ENCODE measurements at places on chromosomes 4 and X.

DNA sequence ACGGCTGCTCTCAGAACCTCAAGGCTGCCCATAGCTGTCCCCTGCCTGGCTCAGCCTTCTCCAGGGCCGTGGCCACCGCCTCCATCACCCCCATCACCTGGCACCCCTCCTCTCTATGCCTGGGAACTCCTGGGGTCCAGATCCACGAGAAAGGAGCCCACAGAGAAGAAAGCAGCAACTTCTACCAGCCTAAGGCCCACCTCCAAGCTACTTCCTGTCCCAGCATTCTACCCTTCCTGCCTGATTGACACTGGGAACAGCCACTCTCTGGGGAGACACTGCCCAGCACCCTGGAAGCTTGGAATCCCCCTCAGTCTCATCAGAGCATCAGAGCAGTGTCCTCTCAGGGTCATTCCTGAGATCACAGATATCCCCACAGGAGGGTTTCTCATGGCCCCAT is 36.9 kb upstream of the PROM1 start:
- no peak for DNase-seq

- no peak for DNase-seq
These were observed 22.8 kb upstream of the EIF4E start for GRCh38 chr4:98951710-98952109.

DNA sequence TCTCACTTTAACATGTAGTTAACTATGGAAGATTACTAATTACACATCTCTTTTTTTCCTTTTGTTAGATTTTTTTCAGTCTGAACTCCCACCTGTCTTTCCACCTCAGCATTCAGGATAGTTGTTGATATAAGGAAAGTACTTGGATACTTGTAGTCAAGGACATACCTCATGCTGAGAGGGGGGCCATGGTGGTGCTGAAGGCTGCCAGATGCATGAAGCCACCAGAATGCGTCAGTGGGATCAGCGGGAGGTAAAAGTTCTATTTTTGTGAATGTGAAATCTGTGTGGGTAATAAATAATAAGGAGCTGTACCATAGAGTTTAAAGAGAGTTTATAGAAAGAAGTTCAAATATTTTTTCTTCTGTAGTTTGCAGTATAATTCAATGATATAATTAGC is 13.1 kb upstream of the NDST4 start:
- DNase-seq: no peak

DNA sequence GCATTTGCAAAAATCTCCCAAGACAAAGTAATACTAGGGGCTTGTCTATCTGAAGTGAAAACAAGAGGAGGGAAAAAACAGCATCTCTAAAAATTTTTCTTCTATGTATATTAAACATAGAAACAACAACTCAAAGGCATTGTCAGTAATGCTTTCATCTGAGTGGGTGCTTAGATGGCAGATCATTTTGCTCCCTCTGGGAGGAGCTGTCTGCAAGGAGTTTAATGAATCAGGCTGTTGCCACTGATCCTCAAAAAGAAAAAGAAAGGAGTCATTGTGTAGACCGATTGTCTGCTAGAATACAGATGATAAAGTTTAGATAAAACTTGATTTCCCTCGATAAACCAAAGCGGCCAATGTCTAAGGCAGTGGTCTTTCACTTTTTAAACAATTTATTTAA is 49.7 kb upstream of the KLHL8 start:
- no peak for DNase-seq

All from thoracic aorta (tissue), 2 donors.